ENCODE measurements at places on chromosomes 5 and 9.

DNA sequence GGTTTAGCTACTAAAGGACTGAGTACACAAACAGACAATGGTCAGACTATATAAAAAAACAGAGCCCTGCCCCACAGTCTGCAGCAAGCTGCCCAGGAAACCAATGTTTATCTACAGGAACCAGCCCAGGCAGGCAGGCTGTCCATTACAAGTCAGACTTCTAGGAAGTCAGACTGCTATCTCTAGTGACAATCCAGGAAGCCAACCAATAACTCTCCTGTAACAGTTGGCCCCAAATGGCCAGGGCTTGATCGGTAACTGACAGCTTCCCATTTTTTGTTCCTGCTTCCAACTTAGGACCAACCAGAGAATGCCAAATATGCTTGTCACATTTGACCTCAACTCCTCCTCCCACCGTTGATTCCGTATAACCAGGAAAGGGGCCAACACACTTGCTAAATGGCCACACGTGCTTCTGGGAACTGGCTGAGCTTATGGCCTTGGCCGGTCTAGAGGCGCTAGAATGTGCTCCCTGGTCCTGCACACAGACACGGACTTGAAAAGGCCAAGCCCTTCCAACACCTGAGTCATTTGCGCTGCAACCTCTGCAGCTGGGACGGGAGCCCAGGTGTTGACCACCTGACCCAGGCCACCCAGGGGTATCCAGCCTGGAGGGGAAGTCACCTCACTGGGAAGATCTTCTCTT is 79.6 kb upstream of the CDK20 start:
- DNase-seq, result no peak

DNA sequence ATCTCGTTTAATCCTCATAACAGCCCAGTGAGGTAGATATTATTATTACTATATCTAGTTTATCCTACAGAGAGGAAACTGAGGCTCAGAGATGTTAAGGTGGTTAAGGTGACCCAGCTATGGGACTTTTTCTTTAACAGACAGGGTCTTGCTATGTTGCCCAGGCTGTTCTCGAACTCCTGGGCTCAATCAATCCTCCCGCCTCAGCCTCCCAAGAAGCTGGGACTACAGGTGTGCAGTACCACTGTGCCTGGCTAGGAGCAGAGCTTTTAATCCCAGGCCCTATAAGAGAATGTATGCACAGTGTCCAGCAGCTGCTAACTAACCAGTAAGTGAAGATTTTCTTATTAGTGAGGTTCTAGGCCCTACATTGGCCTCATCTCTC is 62.4 kb downstream of the PCDH1 start:
- no peak for DNase-seq

DNA sequence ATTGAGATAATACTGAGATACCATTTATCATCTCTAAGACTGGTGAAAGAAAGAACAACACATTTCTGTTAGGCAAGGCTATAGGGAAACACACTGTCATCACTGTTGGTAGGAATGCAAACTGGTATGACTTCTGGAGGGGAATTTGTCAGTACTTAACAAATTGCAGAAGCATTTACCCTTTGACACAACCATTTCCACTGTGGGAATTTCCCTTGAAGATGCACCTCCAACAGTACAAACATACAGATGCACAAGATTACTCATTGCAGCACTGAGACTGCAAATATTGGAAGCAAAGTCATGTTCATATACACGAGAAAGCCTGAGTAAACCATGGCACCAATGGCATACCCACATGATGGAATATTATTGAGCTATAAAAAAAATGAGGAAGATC is 17.6 kb downstream of the GM2A start:
- DNase-seq, result no peak

DNA sequence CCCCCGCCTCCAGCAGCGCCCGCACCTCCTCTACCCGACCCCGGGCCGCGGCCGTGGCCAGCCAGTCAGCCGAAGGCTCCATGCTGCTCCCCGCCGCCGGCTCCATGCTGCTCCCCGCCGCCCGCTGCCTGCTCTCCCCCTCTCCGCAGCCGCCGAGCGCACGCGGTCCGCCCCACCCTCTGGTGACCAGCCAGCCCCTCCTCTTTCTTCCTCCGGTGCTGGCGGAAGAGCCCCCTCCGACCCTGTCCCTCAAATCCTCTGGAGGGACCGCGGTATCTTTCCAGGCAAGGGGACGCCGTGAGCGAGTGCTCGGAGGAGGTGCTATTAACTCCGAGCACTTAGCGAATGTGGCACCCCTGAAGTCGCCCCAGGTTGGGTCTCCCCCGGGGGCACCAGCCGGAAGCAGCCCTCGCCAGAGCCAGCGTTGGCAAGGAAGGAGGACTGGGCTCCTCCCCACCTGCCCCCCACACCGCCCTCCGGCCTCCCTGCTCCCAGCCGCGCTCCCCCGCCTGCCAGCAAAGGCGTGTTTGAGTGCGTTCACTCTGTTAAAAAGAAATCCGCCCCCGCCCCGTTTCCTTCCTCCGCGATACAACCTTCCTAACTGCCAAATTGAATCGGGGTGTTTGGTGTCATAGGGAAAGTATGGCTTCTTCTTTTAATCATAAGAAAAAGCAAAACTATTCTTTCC is 19.3 kb downstream of the CDKN2A start:
- no peak for DNase-seq

DNA sequence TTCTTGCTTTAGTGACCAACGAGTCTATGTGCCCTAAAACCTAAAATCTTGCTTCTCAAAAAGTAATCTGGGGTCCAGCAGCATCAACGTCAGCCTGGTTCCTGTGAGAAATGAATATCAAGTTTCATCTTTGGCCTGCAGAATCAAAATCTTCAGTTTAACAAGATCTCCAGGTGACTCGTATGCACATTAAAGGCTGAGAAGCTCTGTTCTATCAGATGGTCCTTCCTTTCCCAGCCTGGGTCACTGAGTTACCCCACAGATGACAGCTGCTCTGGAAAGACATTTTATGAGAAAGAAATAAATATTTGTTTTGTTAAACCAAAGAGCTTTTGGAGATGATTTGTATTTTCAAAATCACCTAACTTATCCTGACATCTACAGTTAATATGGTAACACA is 75.8 kb downstream of the ADAMTSL1 start:
- DNase-seq, result no peak

DNA sequence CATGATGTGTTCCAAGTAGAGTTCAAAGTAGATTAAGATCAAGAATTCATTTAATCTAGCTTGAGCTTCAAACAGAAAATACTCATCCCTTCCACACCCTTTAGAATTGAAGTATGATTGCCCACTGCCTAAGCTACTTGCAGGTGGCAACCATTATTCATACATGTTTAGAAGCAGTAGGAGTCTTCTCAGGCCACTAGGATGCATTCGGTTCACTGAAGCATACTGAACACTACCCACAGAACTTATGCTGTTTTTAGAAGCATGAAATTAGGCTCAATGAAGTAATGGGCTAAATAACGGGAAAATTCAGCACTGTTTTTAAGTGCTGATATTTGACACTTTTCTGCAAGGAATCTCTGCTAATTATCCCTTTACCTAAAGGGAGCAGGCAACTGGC is 263.4 kb downstream of the DEPDC1B start:
- no peak for DNase-seq

- DNase-seq, result no peak
Observed at GRCh38 chr5:59569608-59570334, 323.8 kb downstream of the PDE4D start.

DNA sequence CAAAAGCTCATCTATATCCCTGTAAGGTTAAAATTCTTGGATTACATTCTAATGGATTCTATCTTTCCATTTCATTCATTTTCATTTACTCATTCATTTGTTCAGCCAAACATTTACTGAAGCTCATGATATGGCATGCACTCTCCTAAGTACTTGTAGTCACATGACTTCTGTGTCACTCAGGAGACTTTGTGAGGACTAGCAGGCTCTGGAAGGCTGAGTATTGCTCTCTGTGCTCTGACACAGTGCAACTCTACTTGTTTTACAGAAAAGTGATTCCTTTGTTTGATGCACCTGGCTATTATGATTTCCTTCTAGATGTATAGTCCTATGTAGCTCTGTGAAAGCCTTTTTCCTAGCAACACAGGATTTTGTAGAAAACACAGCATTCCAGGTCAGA is 53.0 kb downstream of the YIPF5 start:
- DNase-seq, result no peak

GRCh38 chr5:129938077-129938476 is 33.8 kb downstream of the CHSY3 start:
- no peak for DNase-seq

DNA sequence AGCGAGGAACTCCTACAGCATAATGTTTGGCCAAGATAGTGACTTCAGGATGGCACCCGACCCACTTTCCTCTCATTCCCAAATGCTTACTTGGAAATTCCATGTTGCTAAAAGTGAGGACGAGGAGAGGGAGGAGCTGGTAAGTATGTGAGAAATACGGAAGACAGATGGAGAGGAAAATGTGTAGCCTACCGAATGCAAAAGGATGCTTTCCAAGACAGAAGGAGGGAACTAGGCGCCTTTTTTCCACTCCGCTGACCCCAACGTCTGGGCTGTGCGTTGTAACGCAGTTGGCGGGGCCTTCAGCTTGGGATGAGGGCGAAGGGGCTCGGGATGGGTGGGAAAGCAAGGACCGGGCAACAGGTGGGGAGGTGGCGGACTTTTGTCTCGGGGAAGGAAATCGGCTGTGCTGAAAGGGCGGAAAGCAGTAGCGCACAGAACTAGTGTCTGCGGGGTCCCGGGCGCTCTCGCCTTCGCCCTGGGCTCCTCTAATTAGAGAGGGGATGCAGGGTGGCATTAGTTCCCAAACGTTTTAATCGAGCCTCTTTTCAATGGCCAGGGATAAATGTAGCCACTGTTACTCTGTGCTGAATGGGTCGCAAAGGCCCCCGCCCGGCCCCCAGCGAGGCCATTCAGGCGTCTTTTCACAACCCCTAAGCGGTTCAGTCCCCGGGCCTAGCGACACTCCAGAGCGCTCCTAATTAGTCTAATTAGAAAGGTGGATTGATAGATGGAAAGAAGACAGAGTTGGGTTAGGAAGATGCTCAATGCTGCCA is 12.6 kb downstream of the FOXD1 start:
- DNase-seq, result no peak

- DNase-seq, result no peak
Observed at GRCh38 chr5:991472-992267, 16.9 kb upstream of the NKD2 start.

DNA sequence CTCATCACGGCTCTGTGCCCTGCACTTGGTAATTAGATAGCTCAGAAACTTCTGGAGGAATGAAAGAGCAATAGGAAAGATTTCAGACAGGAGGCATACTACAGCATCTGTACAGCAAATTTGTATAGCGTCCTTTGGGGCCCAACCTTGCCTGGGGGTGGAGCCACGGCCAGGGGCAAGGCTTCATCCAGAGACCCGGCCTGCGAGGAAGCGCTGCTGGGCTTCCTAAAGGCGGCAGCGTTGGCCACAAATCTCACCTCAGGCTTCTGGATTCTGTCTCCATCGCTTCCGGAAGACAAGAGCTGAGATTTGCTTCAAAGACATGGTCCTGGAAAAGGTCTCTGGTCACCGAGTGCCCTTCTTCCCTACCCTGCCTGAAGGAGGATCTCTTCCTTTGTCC is 12.2 kb upstream of the SPATA31D1 start:
- DNase-seq, result no peak

- DNase-seq, result no peak
Observed at GRCh38 chr9:99008203-99008602, 64.5 kb downstream of the COL15A1 start.

GRCh38 chr9:128607642-128608350 is 48.9 kb downstream of the DYNC2I2 start:
- DNase-seq, result no peak

GRCh38 chr5:148565148-148565547 is 89.2 kb downstream of the HTR4 start:
- no peak for DNase-seq

- no peak for DNase-seq
Observed at GRCh38 chr5:92527311-92528078, 1053.5 kb downstream of the NR2F1-AS1 start.

DNA sequence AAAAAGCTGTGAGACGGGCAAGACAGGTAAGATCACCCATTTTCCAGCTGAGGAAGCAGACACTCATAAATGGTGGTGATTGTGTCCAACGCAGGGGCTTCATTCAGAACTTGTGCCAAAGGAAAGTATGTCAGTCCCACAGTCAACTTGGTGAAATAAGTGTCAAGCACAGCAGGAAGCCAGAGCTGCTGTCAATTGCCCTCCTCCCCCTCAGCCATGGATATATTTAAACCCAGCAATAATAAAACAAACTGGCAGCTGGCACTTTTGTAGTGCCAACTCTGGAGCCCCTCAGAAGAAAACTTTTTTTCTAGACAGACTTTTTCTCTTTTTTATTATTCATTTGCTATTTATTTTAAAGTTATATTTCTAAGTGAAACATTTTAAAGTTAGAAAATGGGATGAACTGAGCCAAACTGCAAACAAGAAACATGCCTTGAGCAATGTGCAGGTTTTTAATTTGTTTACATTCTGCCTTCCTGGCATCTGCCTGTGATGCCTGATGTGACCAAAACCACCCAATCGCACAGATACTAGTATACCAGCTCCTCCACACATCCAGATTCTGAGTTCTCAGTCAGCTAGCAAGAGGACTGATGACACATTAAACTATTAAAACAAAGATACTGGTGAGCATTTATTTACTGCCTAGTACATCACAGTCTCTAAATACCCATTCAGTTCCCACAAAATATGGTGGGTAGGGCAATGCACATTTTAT is 17.0 kb downstream of the DMAC1 start:
- DNase-seq, result no peak

DNA sequence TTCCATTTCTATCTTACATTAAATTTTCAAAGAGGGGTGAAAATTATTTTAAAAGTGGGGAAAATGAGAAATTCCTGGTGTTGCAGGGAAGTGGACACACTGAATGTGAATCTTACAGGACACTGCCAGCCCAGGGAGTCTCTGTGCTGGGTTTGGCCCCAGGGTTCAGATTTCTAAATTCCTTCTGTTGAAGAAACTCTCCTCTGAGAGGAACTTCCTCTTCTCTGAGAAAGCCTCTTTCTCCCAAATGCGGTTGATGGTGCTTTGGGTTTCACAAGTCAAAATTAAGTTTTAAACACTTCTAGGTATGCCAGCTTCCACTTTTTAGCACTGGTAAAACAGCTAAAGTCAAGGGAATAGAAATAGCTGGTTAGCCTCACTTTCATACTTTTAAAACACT is 317.9 kb upstream of the ITGA1 start:
- DNase-seq, result no peak

- DNase-seq, result no peak
Observed at GRCh38 chr9:134991808-134992754, 74.4 kb upstream of the FCN1 start.

- peak; percentile 25 for DNase-seq
Observed at GRCh38 chr9:136170006-136170901, 34.7 kb downstream of the LHX3 start.

- no peak for DNase-seq
Observed at GRCh38 chr5:150241298-150242160, 48.0 kb downstream of the CAMK2A start.

GRCh38 chr5:158538506-158539074 is 561.1 kb downstream of the EBF1 start:
- no peak for DNase-seq

Data from activated effector memory CD4-positive, alpha-beta T cell treated with Interleukin-2 at 50 U/mL for 16 hours (primary cell).